Stimulated activated CD4-positive, alpha-beta T cell treated with anti-CD3 and anti-CD28 coated beads, Interleukin-15, amount 100 ng/mL, for 24 hours (primary cell): ENCODE measurements at places on chromosomes 13 and 19.

GRCh38 chr13:113904411-113904810 lies 40.5 kb upstream of the GAS6 start:
- DNase-seq, result peak; percentile 41

DNA sequence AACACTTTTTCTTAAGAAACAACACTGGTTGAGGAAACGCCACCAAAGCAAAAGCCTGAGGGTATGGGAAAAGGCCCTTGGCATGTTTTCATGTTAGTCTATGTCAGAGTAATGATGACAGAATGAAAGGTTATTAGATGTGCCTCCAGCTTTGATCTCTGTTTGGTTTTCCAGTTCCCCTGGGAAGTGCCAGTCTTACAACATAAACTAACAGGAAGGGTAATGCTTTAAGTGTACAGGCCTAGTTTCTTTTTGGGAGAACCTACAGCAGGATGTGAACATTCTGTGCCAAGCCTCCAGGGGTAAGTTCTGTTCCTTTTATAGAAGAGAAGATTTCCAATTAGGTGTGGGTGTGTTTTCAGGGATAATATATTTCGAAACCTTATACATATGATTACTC lies 121.7 kb downstream of the FNDC3A start:
- no peak for DNase-seq

GRCh38 chr13:72151241-72151640 lies 284.2 kb upstream of the DACH1 start:
- DNase-seq, result no peak

DNA sequence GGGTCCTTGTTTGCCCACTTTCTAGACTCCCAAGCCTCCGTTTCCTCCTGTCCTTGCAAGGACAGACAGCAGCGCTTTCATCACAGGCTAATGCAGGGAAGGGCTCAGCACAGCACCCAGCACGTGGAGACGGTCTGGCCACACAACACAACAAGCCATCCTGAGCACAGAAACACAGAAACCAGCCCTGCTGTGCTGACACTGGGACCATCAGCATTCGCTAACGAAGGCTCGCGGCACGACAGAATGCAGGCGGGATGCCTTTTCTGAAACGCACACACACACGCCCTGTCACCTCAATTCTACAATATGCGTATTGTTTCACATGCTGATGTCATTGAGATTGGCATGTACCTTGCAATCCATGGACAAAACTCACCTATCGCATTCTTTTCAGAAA lies 12.9 kb downstream of the AKT2 start:
- DNase-seq, result no peak

GRCh38 chr13:110194451-110194850 lies 112.5 kb downstream of the COL4A1 start:
- no peak for DNase-seq

- peak; percentile 78 for DNase-seq
Measured at GRCh38 chr19:51375504-51376221, 3.2 kb upstream of the NKG7 start.

DNA sequence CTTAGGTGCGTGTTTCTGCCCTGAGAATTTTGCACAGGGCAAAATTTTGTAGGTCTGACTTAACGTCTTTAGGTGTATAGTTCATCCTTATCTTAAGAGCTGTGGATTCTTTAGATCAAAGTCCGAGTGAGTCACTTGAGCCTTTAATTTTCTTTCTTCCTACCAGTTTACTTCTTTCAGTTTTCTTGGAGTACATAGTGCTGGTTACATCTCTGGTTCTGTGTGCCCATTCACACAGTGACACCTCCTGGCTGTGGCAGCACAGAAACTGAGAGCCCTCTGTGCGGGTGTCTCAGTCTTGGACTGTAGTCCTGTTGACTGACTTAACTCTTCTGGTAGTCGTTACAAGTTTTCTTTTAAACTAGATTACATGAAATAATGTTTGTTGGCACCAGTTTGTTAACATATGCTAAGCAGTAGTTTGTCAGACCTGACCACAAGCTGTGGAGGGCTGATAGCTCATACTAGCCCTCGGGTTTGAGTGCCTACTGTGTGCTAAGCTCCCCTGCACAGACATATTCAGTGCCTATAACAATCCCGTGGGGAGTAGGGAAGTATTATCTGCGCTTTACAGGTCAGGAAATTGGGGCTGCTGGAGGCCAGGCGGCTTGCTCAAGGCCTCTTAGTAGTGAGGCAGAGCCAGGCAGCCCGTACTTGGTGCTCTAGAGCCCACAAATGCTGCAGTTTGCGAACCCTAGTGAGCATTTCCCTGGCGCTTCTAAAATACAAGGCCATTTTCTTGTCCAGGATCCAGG lies 1.6 kb downstream of the GATAD2A start:
- DNase-seq, result peak; percentile 73

- no peak for DNase-seq
Measured at GRCh38 chr19:14576363-14576762, 4.5 kb upstream of the NDUFB7 start.

DNA sequence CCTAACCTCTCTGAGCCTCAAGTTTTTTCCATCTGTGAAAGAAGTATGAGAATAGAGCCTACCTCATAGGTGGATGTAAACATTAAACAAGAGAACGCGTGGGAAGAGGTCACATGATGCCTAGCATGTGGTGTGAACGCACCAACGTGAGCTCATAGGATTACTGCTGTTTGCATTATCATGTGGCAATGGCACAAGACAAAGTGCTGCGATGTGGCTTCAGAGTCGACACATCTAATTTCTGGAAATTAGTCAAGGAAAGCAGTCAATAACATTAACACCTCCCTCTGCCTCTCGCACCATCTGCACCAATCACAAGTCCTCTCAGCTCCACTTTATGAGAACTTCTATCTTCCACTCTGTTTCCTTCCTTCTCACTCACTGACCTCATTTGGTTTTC lies 489.7 kb downstream of the COG6 start:
- peak; percentile 51 for DNase-seq

GRCh38 chr13:31913459-31913858 lies 118.1 kb upstream of the FRY start:
- DNase-seq, result no peak

GRCh38 chr13:63516124-63516523 lies 2100.5 kb upstream of the PCDH20 start:
- DNase-seq, result no peak

- peak; percentile 66 for DNase-seq
Measured at GRCh38 chr13:114063545-114064449, 68.6 kb downstream of the RASA3 start.

DNA sequence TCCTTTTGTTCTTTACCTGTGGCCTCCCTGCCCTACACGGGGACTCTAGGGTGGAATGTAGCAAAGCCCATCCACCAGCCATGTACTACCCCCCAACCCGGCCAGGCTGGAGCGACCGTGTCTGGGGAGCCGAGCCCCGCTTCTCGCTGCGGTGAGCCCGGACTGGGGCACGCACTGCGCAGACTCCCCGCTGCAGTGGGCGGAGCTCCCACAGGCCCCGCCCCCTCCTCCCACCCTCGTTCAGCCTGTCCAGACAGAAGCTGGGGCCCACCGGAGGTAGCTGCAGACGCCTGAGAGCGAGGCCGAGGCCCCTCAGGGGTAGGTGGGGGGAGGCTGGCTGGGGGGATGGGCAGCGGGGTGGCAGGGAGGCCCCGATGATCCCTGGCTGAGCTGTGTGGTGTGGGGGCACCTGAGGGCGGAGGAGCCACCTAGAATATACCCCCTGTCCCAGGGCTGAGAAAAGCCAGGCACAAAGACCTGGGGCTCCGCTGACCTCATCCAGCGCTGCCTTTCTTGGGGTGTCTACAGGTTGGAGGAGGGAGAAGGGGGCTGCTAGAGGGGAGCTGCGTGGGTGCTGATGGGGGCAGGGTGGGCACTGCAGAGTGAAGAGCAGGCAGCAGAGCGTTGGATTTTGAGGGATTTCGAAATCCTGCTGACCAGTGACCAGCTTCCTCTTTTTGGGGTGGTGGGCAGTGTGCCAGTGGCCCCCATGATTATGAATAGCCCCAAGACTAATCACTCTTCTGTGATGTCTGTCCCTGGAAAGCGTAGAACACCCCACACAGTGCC lies 17.3 kb downstream of the PLD3 start:
- DNase-seq, result peak; percentile 73

GRCh38 chr13:51643882-51644281 lies 59.6 kb downstream of the WDFY2 start:
- no peak for DNase-seq

DNA sequence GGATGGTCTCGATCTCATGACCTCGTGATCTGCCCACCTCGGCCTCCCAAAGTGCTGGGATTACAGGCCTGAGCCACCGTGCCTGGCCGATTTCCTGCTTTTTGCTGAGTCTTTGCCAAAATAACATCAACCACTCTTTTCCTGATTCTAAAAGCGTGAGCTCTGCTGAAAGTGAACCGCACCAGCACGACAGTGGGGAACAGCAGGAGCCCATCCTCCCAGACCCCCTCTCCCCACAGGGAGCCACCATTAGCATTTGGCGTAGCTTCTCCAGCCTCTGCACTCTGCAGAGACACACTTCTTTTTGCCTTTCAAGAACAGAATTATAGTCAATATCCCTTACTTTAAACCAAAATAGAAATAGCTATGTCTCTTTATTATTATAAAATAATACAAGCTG lies 41.3 kb downstream of the MYH14 start:
- no peak for DNase-seq

- no peak for DNase-seq
Measured at GRCh38 chr19:2634228-2634951, 68.1 kb downstream of the GNG7 start.

DNA sequence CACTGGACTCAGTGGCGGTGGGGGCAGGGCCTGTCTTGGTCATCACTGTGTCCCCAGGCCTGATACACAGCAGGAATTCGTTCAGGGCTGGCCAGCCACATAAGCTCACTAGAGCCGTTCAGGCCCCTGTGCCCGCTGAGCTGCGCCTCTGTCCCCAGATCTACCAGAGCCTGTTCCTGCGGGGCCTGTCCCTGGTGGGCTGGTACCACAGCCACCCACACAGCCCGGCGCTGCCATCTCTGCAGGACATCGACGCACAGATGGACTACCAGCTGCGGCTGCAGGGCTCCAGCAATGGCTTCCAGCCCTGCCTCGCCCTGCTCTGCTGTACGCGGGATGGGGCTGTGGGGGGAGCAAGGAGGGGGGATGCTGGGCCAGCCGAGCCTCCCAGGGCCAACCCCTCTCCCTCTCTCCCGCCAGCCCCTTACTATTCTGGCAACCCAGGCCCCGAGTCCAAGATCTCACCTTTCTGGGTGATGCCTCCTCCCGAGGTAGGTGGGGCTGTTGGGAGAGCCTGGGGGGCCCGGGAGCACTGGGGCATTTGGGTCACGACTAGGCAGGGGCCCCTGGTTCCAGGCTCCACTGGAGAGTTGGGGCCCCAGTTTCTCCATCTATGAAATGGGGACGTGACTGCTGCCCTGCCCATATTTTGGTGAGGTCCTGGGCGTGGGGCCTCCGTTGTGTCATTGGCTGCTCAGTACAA lies 13.9 kb downstream of the MPND start:
- DNase-seq, result no peak

GRCh38 chr13:101554420-101555125 lies 102.1 kb downstream of the ITGBL1 start:
- DNase-seq, result no peak

DNA sequence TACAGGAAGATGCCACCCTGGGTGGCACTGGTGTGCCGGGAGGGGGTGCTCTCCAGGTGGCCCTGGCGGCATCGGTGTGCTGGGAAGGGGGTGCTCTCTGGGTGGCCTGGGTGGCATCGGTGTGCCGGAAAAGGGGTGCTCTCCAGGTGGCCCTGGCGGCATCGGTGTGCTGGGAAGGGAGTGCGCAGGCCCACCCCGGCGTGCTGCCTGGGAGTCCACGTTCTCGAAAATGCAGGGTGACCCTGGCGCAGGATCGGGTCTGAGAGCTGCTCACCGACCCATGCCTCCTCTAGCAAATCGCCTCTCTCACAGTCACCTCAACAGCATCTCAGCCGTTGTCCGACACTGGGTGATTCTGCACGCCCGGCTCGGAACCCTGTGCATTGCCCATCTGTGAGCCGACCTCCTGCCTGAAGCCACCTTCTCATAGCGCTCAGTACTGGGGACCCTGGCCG lies 36.4 kb downstream of the RASA3 start:
- DNase-seq, result no peak
